Suprapubic skin (tissue), 4 donors: ENCODE measurements at places on chromosomes 16 and 17. TPM values are rescaled to one million over a fixed set of nuclear protein-coding genes. Genes with fewer than 3 reads are reported as not detected.

The ITGB4 gene
- total RNA-seq: 583 TPM

DNA sequence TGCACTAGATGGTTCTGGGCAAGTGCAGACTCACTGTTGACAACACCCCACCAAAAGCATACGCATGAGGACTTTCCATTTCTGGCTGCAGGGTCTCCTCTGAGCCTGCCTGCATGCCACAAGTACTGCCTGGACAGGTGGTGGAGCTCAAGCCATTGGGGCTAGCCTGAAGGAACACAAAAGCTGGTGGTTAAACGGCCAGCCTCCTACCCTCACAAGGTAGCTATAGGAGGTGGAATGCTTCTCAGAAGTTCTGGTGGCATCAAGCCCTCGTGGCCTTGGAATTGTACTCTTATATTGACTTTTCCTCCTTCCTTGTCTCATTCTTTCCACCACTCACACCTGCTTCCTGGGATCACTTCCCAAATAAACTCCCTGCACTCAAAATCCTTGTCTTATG, 56.6 kb upstream of the BCAR1 start:
- DNase-seq: no peak

The NR1D1 gene
- 62.1 TPM for total RNA-seq

The PHKG2 gene
- 54.9 TPM for total RNA-seq
